Stimulated activated CD4-positive, alpha-beta T cell treated with anti-CD3 and anti-CD28 coated beads, Interleukin-1b, Interleukin-23, amount 100 ng/mL, for 1 hour (primary cell): ENCODE measurements at places on chromosomes 5 and 9.

- no peak for DNase-seq
Measured at GRCh38 chr9:1966725-1967366, 48.3 kb upstream of the SMARCA2 start.

GRCh38 chr5:61916621-61917620, 389.1 kb upstream of the KIF2A start:
- no peak for DNase-seq

- DNase-seq, result no peak
Measured at GRCh38 chr9:71589612-71590011, 178.7 kb downstream of the CEMIP2 start.

- DNase-seq, result peak; percentile 47
Measured at GRCh38 chr9:112348257-112349007, 15.0 kb upstream of the PTBP3 start.

- no peak for DNase-seq
Measured at GRCh38 chr5:75059912-75060545, 7.7 kb upstream of the GCNT4 start.

DNA sequence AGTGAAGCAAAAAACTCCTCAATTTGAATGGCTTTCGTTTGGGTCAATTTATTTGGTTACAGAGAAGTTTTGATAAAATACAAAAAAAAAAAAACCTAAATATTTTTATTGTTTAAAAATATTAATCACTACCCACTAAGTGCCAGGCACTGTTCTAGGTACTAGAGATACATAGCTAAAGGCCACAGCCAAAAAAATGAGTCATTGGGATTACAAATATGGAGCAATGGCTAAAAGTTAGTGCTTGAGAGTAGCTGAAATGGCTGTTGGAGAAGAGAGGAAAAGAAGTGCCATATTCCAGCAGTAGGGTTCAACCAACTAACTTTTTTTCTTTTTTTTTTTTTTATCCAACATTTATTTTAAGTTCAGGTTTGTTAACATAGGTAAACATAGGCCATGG, 130.1 kb upstream of the PTGER4 start:
- DNase-seq, result no peak

GRCh38 chr9:89006267-89006666, 15.0 kb downstream of the S1PR3 start:
- DNase-seq, result no peak

- DNase-seq, result no peak
Measured at GRCh38 chr5:178231539-178232123, 971 bp downstream of the PHYKPL start.

DNA sequence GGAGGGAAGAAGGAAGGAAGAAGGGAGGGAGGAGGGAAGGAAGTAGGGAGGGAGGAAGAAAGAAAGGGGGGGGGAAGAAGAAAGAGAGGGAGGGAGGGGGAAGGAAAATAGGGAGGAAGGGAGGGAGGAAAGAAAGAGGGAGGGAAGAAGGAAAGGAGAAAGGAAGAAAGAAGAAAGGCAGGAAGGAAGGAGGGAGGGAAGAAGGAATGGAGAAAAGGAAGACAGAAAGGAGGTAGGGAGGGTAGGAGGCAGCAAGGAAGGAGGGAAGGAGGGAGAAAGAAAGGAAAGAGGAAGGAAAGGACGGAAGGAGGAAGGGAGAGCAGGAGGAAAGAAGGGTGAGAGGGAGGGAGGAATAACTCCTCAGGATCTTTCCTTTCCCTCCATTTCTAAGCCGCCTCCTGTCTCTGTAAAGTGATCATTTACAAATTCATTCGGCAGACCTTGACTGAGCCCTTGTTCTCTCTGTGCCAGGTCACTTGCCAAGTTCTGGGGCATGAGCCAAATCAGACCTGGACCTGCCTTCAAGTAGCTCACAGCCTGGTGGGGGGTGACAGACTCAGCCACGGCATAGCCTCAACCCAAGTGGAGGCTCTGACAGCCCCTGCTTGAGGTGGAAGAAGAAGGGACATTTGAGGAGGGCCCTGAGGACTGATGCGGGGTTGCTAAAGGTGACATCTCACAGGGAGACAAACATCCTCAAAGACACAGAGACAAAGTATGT, 69.0 kb upstream of the HRH2 start:
- no peak for DNase-seq

DNA sequence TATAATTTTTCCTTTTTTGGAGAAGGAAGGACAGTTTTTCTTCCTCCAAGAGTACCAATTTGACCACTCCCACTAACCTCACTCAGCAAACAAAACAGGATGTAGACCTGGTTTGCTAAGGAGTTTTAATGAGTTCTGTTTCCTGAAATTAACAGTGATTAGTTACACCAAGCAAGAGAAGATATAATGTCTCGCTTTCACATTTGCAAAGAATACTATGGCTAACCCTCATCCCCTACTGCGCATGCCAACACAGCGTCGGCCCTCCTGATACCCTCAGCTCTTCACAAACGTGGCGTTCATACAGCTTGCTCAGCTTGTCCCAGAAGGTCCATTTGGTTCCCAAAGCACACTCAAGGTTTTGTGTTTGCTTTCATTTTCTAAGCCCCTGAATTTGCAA, 41.9 kb upstream of the IPPK start:
- DNase-seq, result no peak

DNA sequence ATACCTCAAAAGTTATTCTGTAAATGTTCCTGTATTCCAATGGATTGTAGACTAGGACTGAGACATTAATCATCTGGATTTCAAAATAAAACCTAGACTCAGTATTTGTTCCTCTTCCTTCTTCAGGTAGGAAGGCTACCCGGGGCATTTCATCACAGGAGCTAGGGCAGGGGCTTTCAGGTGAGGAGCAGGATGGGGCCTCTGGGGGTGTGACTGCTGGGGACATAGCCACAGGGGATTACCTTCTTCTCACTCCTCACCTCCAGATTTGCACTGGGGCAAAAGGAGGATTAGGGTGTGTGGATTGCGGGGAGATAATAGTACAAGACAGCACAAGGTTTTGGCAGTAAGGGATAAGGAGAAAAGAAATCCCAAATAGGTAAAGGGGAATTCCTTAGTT, 37.9 kb upstream of the SRP19 start:
- no peak for DNase-seq

- no peak for DNase-seq
Measured at GRCh38 chr9:135948968-135949367, 12.2 kb downstream of the UBAC1 start.

DNA sequence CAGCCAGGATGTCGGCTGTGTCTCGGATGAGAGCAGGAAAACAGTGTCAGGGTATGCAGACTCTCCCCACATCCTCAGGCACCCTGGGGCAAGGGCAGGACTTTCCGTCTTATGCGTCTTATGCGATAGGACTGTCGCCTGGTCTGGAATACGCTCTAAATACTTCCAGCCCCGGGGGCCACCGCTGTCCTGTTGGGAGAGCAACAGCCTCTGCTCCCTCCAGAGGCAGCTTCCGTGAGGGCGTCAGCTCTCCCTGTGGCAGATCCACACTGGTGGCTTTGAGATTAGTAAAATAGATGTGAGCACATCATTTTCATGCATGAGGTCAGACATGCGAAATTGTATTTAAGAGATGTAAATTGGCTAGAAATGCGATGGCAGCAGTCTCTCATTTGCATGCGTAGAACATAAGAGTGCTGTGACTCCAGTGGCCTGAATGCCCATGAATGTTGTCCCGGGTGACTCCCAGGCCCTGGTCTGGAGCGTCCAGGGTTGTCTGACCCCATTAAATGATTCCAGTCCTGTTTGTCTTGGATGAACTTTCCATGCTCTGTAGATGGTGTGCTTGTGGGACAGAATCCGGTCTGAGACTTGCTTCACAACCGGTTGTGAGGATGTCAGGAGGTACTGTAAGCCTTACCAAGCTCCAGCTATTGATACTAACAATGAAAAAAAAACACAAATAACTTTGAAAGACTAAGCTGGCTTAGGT, 228.2 kb downstream of the SYK start:
- DNase-seq, result no peak

- no peak for DNase-seq
Measured at GRCh38 chr9:137369061-137369787, 53.7 kb downstream of the EXD3 start.

- no peak for DNase-seq
Measured at GRCh38 chr9:117574099-117574498, 130.1 kb upstream of the TLR4 start.

- DNase-seq, result no peak
Measured at GRCh38 chr5:42592401-42593140, 164.0 kb upstream of the CCDC152 start.

- no peak for DNase-seq
Measured at GRCh38 chr5:119344231-119344630, 11.6 kb upstream of the TNFAIP8 start.

GRCh38 chr5:9170026-9170425, 375.8 kb downstream of the SEMA5A start:
- DNase-seq, result no peak

GRCh38 chr5:31231177-31231838, 37.8 kb downstream of the CDH6 start:
- no peak for DNase-seq

DNA sequence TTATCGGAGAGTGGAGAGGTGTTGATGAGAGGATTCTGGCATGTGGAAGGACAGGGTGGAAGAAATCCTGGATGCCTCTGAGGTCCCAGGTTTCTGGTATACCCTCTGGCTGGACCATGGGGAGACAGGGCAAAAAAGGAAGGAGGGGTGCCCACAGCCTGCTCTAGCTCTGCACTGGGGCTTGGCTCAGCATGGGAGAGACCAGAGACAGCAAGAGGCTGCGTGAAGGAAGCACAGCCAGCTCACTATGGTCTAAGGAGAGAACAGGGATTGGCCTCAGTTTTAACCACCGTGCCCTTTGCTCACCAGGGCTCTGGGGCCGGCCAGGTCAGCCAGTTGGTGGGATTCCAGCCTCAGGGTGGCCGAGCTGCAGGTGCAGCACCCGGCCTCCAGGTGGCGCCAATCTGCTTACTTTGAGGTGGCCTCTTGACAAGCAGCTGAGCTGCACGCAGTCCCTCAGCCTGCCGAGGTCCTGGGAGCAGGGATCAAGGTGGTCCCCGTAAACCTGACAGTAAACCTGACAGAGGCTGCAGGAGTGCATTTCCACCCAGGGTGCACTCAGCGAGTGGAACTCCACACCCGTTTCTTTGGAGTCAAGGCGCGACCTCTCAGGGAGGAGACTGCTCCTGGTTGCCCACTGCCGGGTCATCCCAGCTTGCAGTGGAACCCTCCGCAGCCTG, 25.0 kb upstream of the SPTLC1 start:
- peak; percentile 50 for DNase-seq

DNA sequence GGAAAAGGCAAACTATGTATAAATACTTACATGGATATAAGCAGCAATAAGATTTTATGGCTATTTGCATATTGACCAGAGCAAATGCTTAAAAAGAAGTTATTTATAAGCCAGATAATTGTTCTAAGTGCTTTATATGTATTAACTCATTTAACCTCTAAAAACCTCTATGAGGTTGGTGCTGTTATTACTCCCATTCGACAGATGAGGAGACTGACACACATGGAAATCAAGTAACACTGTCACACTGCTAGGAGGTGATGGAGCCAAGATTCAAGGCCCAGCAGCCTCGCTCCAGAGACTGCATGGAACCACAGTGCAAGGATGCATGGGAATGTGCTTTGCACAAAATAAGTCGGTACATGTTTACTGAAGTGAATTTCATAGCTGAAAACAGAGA, 53.7 kb downstream of the C5 start:
- no peak for DNase-seq

DNA sequence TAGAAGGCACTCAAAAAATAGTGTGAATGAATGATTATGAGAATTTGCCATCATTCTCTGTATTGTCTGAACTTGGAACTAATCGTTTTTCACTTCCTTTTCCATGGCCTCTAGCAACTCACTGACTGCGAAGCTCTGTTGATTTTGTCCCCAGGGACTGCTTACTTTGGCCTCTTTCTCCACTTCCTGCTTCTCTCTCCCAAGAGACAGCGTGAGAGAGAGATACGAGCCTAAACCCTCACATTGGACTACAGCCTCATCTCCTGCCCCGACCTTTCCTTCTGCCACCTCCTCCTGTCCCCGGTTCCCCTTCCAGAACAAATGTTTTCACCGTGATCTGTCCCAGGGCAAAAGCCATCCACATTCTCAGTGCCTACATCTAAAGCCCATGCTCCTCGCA, 300.8 kb upstream of the PANK3 start:
- no peak for DNase-seq

- DNase-seq, result no peak
Measured at GRCh38 chr5:152723482-152723881, 318.4 kb upstream of the NMUR2 start.

GRCh38 chr5:135371622-135372232, 27.3 kb downstream of the MACROH2A1 start:
- no peak for DNase-seq

DNA sequence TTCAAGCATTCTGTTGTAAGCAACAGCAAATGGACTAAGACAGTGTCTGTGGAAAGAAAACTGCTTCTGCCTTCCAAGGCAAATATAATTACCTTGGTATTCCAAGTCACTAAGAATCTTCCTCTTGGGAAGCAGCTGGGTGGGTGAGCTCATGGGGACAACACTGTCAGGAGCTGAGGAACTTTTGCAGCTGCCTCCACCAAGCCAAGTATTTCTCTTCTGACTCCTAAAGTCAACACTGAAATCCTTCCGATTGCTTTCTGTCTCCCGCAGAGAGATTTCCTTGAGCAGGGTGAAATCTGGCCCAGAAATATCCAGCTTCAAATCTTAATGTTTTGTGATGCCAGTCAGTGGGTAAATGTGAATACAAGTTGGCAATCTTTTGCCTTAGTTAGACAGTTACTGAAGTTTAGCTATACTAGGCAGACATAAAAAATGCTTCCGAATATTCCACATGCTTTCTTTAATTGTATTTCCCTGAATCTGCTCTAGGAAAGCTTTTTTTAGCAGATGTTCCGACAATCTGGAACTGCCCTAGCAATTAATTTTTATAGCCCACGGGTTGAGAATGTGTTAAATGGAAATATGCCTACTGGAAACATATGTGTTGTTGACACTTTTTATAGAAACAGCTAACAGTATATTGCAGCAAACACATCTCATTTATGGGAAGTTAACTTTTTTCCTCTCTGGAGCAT, 369.9 kb upstream of the DAB2 start:
- no peak for DNase-seq

- DNase-seq, result no peak
Measured at GRCh38 chr9:136650648-136651047, 12.1 kb upstream of the EGFL7 start.

GRCh38 chr9:33161011-33161588, 6.0 kb downstream of the B4GALT1 start:
- no peak for DNase-seq

GRCh38 chr9:35158501-35159280, 3.1 kb upstream of the UNC13B start:
- no peak for DNase-seq

- no peak for DNase-seq
Measured at GRCh38 chr9:22165144-22165543, 156.0 kb upstream of the CDKN2B start.

DNA sequence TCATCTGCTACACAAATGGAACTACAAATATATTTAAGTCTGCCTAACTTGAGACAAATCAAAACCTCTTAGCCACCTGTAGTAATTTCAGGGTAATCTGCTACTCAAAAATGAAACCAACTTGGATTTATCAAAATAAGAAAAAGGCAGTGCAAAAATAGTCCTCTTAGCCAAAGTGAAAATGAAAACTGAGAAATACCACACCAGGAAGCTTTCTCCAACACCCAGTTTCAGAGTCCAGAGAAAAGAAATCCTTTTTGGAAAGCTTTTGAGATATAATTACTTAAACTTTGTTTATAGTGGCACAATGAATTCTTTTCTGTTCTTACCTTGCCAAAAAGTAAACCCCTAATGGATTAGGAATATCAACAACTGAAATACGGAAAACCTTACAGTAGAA, 990.4 kb downstream of the EFNA5 start:
- DNase-seq, result no peak
